ENCODE measurements at places on chromosomes 12 and 14.
A peak's percentile ranks its signal among the peaks of the same experiment; 100 is the strongest.

- DNase-seq, result no peak
Observed at GRCh38 chr12:93908264-93908663, 231.1 kb downstream of the CRADD start.

GRCh38 chr14:53954551-53955228, 1.9 kb downstream of the BMP4 start:
- DNase-seq, result no peak

GRCh38 chr12:53431187-53431586, 7.5 kb downstream of the AMHR2 start:
- DNase-seq, result no peak

DNA sequence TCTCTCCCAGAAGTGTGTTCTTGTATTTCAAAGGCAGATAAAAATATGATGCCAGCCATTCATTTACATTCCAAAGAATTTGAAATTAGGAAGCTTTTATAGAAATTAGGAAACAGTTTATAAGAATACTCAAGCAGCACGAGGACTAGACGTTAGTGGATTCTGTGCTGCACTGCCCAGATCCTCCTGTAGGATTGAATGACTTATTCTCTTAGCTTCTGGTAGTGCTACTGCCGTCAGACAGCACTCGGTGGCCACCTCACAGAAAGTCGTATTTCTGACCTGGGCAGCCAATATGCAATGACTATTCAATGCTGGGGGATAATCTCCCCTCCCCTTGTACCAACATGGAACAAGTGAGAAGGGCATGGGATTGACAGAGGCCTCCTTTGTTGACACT, 326.4 kb downstream of the RPL10L start:
- no peak for DNase-seq

DNA sequence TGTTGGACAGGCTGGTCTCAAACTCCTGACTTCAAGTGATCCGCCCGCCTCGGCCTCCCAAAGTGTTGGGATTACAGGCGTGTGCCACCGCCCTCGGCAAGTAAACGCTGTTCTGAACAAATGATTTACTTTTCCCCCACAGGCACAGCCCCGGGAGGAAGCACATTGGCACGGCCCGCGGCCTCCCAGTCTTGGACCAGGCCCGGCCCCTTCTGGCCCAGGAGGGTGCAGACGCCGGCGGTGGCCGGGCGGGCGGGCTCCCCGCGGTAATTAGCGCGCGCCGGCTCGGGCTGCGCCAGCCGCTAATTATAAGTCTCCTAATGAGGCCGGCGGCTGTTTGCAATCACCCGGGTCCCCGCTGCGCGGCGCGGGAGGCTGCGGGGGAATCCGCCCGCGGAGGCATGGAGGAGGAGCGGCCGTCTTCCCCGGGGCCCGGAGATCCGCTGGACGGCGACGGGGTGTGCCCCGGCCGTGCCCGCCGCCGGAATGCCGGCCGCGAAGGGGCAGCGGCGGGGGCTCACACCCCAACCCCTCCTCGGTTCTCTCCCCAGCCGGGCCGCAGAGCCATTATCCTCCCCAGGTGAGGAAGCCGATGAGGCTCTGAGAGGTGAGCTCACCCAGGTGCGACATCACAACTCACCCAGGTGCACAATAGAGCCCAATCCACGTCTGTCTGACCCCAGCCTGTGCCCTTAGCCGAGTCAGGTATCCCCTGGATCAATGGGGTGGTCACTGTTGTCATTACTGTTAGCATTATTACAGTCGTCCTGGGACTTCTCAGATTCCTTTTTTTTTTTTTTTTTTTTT, 3.3 kb upstream of the POP5 start:
- no peak for DNase-seq

- no peak for DNase-seq
Observed at GRCh38 chr12:1925684-1926006, 7.2 kb upstream of the CACNA2D4 start.

DNA sequence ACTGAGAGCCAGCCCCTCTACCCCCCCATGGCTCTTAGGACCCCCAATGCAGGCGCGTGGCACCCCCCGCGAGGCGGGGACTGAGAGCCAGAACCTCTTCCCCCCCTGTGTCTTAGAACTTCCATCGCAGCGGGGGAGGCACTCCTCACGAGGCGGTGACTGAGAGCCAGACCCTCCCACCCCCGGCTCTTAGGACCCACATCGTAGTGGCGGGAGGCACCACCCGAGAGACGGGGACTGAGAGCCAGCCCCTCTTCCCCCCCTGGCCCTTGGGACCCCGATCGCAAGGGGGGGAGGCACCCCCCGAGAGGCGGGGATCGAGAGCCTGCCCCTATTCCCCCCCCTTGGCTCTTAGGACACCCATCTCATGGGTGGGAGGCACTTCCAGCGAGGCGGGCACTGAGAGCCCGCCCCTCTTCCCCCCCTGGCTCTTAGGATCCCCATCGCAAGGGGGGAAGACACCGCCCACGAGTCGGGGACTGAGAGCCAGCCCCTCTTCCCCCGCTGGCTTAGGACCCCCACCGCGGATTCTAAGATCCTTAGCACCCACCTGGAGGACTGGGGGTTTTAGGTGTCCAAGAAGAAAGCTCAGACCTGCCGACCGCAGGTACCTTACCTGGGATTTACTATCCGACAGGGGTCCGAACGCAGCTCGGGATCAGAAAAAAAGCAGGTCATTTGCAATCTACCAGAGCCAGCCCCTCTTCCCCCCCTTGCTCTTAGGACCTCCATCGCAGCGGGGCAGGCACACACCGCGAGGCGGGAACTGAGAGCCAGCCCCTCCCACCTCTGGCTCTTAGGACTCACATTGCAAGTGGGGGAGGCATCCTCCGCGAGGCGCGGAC, 44.9 kb downstream of the DDX11 start:
- DNase-seq, result peak; percentile 32

DNA sequence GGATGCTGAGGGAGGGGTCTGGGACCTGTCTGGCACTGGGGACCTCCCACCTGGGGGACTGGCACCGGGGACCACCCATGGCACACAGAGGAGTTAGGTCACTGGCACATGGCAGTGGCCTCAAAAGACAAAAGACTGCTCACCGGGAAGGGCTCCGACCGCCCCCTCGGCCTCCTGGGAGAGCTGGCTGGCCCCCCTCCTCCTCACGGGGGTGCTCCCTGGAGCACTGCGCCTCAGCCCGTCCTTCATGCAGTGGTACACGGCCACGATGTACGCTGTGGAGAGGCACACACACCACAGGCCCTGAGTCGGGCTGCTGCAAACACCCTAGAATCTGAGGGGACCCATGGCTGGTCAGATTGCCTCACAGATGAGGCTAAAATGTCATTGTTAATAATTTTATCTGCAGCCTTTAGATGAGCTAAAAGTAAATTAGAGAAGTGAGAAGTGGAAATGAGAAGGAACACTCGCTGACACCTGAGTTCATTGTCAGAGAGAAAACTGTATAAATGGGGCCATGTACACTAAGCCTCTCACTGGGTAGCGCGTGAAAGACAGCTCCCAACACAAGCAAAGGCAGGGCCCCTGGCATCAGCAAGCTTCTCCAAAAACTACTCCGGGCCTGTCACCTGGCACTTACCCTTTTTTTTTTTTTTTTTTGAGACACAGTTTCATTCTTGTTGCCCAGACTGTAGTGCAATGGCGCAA, 14.1 kb downstream of the P2RX2 start:
- DNase-seq, result no peak

GRCh38 chr14:101127224-101127623, 223.7 kb upstream of the RTL1 start:
- DNase-seq, result no peak

GRCh38 chr12:96034621-96035282, 635 bp downstream of the LTA4H start:
- DNase-seq, result no peak

GRCh38 chr12:29148911-29149690, at the start of gene FAR2:
TSS of gene FAR2 (plus strand) at chr12:29149278. CDS start at chr12:29270450, 121,172 bp downstream.
- no peak for DNase-seq

GRCh38 chr12:96224219-96224615, 30.0 kb downstream of the ELK3 start:
- no peak for DNase-seq

DNA sequence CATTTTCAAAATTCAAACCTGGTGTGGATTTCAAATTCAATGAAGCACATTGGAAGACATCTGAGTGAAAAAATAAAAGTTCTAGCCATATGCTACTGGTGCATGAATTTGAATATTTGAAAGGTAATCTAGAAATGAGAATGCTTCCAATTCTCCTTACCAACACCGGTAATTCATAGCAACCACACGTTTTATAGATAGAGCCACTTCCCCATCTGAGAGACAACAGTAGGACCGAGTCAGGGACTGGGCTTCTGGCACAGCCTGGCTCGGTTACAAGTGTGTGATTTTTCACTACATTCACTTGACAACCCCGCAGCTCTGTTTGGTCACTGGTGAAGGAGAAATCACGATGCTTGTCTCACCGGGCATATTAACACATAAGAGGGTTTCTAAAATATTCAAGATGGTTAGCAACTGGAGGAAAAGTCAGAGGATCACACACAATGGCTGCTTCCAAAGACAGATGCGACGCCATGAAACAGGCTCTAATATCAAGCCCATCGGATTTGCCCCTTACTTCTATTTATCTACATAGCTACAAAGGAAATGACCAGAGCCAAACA, 86.5 kb upstream of the FOXN3 start:
- DNase-seq, result no peak

DNA sequence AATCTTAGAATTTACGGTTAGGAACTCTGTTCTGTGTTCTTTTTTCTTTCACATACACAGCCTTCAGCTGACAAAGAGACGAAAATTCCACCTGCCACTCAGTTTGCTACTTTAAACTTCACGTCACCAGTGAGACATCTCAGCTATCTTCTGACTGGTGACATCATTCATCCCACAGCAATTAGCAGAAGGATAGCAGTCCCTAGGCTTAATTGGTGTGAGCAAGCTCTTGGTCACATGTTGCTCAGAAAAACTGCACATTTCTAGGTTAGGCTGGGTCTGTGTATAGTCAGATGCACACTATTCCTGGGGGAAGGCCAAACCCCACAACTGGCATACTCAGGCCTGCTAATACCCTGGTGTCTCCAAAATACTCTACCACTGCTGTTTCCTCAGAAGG, 23.9 kb downstream of the SLC7A7 start:
- DNase-seq, result no peak

DNA sequence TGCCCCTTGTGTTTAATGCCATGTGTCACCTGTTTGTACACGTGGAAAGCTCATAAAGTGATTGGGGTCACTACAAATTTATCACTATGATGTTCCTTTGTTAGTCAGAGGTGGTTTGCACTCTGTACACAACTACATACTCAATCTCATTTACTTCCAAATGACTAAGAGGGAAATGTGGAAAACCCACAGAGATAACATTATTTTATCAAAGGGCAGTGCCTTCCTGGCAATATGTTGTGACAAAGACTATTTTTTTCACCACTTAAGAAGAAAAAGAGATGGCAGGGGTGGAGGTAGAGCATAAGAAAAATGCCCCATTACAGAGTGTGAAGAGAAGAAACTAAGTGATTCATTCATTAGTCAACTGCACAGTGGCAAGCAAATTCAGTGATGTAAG, 1064.1 kb upstream of the FLRT2 start:
- DNase-seq, result no peak

DNA sequence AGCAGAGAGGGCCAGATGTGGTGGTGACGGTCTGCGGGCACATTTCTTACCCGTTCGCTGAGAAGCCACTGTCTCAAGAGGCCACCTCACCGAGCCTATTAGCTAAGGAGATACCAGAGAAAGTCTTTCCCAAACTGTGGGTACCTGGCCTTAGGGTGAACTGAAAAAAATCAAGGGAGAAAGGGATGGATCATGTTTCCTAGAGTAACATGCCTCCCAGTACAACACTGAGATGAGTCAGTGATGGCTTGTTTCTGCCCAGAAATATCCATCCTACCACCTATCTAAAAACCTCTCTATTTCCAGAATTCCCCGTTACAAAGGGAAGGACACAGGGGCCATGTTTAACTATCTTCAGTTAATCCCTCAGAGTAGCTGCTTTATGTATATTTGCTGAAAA, 83.7 kb downstream of the LMNTD1 start:
- no peak for DNase-seq

DNA sequence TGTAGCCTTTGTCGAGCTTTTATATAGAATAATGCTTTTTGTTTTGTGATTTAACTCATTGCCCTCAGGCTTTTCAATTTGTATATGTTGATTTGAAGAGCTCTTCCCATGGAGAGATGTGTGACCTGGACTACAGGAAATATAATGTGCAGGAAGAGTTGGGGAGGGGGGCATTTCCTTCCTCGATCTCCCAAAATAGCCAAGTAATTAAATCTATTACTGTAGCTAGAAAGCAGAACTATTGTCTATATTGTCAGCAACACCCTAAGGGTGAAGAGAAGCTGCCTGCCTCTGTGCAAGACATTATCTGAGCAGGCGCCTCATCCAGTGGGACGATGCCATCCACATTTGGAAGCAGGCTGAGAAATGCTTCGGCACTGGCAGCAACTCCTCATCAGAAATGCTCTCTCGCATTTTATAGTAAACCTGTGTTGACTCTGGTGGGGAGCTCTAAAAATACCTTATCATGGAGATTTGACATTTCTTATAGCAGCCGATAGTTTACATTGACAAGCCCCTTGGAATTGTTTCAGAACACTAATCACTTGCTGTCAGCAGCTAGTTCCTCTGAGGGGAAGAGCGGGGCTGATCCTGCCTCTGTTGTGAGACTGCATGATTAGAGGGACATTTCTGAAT, 392.5 kb upstream of the RGS6 start:
- DNase-seq, result no peak

- DNase-seq, result no peak
Observed at GRCh38 chr12:56084958-56085543, 5.1 kb downstream of the ERBB3 start.

- DNase-seq, result no peak
Observed at GRCh38 chr14:89251061-89251460, 166.0 kb downstream of the FOXN3 start.

GRCh38 chr12:55829967-55830600, 697 bp upstream of the DNAJC14 start:
- no peak for DNase-seq

GRCh38 chr12:118370601-118371000, 2.1 kb downstream of the TAOK3 start:
- no peak for DNase-seq

- no peak for DNase-seq
Observed at GRCh38 chr14:32078023-32078857, 1.1 kb downstream of the ARHGAP5 start.

- DNase-seq, result no peak
Observed at GRCh38 chr14:68373847-68374444, 418.9 kb downstream of the ZFP36L1 start.

GRCh38 chr12:12976366-12976765, 23.7 kb downstream of the HEBP1 start:
- DNase-seq, result no peak

- DNase-seq, result no peak
Observed at GRCh38 chr14:61754627-61755381, 7.4 kb upstream of the SNAPC1 start.

DNA sequence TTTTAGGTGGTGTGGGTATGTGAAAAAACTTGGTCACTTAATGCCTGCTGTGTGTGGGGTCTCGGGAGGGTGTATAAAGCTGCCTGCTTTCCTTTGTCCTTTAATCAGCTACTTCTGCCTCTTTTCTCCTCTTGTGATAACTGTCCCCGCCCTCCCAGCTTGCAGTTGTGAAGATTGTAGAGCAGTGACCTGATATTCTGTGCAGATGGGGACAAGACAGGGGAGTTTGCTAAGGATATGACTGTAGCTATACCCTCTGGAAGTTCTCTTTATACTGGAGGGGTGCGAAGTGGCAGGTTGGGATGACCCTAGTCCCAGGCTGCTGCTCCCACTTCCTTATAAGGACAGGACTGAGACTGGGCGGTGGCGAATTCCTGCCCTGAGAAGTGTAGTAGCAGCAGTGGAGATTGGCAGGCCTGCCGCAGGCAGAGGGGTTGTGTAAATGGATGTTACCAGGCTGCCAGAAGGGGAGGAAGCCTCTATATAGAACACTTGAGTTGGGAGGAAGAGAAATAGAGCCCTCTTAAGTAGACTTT, 835 bp downstream of the MYL6 start:
- no peak for DNase-seq

- DNase-seq, result no peak
Observed at GRCh38 chr12:84704856-84705255, 207.7 kb downstream of the SLC6A15 start.
